Stimulated activated CD8-positive, alpha-beta memory T cell treated with anti-CD3 and anti-CD28 coated beads, Interleukin-4, amount 100 ng/mL, for 1 hour (primary cell): ENCODE measurements at places on chromosomes 6 and 20.

DNA sequence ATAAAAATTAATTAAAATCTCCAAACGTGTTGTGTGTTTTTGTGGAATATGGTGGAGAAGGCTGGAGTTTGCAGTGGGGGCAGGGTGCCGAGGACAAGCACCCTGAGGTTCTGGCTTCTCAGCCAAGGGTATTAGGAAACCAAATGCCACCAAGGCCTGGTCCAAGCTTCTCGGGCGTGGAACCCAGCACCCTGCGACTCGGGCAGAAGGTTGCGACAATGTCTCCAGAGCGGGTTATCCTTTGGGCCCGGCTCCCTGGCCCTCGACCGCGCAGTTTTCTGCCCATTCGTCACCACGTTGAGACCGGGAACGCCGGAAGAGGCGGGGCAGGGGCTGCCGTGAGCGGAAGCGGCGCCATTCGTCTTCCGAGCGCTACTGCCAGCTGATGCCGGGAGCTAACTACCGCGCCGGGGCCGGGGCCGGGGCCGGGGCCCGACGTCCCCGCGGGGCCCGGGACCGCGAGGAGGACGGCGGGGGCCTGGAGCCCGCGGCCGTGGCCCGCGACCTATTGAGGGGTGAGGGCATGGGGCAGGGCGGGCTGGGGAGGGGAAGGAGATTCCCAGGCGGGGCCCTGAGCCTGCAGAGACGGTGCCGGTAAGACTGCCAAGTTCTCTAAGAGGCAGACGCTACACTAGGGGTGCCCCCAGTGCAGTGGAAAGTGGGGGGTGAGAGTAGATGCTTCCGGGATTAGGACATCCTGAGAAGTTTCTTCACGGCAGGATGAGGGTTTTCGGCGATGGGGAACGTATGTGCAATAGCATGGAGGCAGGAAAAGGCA, at the start of gene RRP36:
Gene RRP36, plus strand, starts transcription at position 354 of the 778 bp plus-strand sequence. Its CDS starts 32 bp downstream, at position 386.
- DNase-seq = peak; percentile 40

- DNase-seq = no peak
Observed at GRCh38 chr6:84979541-84979940, 215.1 kb upstream of the TBX18 start.

GRCh38 chr6:157946865-157947532, 34.7 kb upstream of the SYNJ2 start:
- DNase-seq = no peak

GRCh38 chr6:14396826-14397517, 279.4 kb downstream of the CD83 start:
- no peak for DNase-seq

DNA sequence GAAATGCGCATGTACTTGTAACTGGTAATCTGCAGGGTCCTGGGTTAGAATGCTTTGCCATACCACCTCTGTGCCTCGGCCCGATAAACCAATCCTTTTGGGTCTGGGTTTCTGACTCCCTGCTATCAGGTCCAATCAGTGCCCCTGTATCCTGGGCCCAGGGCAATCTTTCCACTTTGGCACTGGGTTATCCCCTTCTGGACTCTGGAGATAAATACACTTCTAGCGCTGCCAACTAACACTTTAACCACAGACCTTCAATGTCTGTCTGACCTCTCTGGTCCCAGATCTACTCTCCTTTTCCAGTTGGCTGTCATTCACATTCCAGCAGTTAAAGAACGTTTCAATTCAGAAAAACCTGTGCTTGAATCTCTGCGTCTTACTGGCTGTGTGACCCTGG, 55.3 kb downstream of the DNAAF9 start:
- DNase-seq = no peak

DNA sequence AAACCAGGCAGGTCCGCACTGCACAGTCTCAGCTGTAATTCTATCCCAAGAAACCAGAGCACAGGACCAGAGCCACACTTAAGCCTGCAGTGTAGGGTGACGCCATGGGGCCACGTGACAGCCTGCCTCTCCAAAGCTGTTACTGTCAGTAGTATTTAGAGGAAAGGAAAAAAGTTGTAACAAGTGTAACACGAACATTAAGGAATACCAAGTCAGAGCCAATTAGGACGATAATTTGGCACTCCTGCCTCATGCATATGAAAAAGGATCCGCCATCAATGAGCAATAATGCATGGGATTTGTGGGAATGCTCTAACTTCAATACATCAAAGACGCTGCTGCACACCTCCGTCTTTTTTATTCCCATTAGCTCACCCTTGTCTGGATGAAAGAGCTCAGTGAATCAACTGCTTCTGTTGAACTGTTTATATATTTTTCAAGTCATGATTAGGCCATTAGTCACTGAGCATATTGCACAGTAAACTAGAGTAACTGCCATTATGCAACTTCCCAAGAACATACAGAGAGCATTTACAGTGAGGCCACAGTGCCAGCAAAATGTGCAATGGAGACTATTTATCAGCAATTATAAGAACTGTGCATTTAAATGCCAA, 79.9 kb downstream of the ATXN1 start:
- no peak for DNase-seq

DNA sequence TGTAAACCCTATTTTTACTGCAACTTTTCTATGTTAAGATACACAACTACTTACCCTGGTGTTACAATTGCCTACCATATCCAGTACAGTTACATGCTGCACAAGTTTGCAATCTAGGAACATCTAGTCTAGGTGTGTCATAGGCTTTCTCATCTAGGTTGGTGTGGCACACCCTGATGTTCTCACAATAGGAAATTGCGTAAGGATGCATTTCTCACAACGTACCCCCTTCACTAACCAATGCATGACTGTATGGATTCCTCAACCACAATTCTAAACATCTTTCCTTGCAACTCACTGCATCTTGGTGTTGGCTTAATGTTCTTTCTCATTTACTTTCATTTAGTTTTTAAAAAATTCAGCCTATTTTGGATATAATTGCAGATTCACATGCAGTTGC, 31.6 kb downstream of the GJA10 start:
- DNase-seq = no peak

GRCh38 chr6:41336824-41337223, 1.4 kb downstream of the NCR2 start:
- no peak for DNase-seq

DNA sequence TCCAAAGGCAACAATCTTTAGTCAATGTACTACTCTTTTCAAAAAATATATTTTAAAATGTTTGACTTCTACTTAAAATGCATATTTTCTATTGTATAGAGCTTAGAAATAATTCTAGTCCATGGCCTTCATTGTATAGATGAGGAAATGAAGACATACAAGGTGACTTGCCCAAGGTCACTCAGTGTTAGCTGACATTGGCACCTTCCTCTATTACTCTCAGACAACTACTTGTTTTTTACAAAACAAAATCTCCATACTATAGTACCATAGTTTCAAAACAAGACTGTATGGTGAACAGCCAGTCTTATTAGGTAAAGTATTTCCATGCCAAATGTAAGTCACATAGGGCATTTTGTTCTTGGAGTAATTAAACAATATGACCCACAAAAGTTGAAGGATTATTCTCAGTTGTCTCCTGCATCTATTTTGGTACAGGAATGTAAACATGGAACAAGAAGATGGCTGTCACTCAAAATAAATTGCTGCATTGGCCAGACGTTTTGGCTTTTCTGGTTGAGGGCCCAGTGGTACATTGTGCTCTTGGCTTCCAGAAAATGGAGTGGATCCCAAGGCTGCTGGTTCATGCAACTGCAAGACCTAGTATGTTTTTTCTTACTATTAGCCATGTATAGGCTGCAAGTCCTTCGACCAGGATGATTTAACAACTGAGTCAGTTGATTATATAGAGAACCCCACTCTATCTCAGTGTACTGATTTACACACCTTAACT, 54.3 kb upstream of the NOX3 start:
- DNase-seq = no peak

GRCh38 chr6:144659202-144660182, 374.4 kb downstream of the UTRN start:
- DNase-seq = no peak

GRCh38 chr6:147935656-147936055, 407.0 kb upstream of the SASH1 start:
- no peak for DNase-seq

GRCh38 chr6:17431581-17431980, 38.2 kb downstream of the CAP2 start:
- no peak for DNase-seq

DNA sequence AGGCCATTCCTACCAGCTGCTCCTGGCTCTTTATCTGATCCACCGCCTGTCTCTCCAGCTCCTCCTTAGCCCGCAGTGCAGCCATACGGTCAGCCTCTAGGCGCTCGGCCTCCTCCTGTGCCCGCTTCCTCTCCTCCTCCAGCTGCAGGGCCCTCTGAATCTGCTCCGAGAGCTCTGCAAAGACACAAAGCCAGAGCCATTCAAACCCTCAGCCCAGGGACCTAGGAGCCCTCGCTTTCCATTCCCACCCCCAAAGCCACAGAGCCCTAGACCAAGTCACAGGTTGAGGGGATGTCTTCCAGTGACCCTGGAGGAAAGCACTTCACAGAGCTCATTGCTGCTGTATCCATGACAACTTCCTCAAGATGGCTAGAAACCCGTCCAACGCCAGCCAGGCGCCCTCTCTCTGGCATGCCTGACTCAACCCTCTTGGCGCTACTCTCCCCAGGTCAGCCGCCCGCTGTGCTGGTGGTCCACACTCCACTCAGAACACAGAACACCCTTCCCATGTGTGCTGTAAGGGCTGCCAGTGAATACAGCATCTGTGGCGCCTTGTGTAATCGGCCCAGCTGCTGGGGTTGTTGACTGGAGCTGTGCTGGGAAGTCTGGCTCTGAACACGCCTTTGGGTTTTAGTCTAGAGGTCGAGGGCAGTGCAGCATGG, 49.3 kb downstream of the EZR start:
- DNase-seq = no peak
